ENCODE measurements at places on chromosomes 16 and 17.
A peak's percentile ranks its signal among the peaks of the same experiment; 100 is the strongest.

DNA sequence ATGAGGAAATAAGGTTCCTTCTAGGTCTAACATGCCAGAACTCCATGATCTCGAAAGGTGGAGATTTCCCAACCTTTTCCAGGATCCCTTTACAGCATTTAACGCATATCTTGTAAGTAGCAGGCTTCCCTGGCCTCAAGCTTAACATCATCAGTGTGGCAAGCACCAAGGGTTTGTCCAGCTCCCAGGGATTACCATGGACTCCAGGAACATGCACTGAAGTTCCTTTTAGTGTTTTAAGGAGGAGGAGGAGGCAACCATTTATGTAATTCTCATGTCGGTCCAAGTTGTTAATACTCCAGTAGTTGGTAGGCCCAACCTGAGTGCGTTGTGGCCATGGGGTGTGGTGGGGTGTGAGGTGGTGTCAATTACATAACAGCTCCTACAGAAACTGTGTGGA, 11.8 kb upstream of the SKAP1 start:
- no peak for DNase-seq

DNA sequence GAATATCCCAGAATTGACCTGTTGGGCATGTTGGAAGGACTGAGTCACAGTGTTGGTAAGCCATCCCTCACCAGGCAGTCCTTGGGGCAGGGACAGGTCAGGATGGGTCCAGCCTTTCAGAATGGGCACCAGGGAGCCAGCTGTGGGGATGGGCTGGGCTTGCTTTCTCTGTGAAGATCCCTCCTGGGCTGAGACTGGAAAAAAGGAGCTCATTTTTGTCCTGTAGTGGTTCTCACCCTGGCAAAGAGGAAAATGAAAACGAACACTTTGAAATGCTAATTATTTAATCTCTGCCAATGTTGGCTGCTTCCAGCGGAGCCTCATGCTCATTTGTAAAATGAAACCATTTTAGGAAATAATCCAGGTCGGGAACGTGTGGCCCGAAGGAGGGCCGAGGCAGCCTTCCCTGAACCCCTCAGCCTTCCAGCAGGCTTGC, 237.5 kb upstream of the SALL1 start:
- no peak for DNase-seq

DNA sequence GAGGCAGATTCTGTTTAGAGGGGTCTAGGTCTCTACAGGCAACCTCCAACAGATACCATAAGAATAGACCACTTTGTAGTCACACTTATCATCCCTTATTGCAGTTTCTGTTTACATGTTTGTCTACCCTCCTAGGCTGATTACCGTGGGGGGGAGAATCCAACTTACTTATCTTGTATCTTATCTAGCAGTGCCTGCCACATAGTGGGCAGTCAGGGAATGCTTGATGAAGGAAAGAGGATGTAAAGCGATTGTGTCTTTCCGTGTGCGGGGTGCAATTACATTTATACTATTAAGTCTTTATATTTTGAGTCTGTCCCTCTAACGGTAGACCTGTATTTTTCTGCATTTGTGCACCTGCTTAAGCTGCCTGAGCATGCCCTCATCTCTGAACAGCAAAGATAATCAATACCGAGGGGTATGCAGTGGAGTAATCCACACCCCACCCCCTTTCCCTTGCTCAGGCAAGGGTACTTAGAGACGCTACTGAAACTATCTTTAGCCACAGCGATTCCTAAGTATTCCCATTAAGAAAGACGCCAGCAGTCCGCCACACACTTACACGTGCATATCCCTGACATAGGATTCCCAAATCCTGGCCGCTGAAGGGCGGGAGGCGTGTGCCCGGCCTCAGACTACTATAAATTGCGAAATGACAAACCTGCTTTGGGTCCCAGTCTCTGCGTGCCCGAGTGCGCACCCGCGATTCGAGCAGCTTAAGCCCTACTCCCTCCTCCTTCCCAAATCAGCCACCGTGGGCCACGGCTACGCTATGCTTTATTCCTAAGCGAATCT, 635 bp upstream of the AATF start:
- no peak for DNase-seq

GRCh38 chr17:1484676-1485422, 7.6 kb downstream of the MYO1C start:
- peak; percentile 66 for DNase-seq

DNA sequence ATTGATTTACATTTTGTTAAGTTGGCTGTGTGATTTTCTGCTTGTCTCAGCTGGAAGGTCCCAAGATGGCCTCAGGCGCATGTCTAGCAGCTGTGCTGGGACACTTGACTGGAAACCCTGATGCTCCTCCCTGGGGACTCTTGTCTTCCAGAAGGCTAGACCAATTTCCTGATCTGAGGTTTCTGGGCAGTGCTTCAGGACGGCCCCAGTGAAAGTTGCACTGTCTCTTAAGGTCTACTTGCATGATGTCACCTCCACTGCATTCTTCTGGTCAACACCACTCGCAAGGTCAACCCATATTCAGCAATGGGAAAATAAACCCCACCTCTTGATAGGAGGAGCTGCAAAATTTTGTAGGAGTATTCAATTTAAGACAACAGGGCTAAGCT, 116.0 kb downstream of the SALL1 start:
- no peak for DNase-seq

GRCh38 chr16:61730997-61731396, 305.2 kb downstream of the CDH8 start:
- no peak for DNase-seq
